ENCODE measurements at places on chromosomes 4 and X.

- no peak for DNase-seq
Measured at GRCh38 chr4:174307694-174308093, 24.0 kb downstream of the CEP44 start.

DNA sequence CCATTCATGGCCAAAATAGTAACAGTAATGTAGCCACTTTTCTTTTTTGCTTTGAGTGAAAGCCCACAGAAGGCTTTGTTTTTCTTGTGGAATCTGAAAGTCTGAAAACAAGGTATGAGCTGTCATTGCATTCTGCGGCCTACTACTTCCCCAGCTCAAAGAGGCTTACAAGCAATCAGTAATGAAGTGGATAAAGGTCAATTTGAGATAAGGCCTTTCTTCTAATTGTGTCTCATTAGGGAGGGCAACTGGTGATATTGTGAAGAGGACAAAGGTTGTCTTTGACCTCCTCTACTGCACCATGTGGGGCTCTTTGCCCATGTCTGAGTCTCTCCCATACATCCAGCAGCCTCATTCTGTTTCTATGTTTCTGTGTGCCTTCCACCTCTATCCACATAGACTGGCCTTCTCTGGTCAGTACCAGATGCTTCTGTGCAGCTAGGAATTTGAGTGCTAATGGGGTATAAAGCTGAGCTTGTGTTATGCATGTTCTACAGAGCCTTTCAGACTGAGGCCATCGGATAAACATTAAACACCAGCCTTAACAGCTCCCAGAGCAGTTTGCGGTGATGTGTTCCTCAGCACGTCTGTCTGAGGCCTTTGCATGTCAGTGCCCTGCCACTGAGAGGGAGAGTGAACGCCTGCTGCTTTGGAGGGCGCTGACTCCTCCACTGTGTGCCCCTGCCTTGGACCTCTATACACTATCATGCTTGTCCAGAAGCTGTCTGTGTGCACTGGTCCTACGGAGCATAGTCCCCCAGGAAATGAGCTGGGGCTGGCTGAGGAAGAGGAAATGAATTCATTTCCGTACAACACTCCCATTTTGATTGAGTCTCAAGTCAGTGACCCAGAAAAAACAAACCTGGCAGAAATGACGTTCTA lies 80.2 kb downstream of the SH2D1A start:
- DNase-seq = no peak

GRCh38 chrX:83658731-83659130 lies 150.6 kb downstream of the POU3F4 start:
- no peak for DNase-seq

DNA sequence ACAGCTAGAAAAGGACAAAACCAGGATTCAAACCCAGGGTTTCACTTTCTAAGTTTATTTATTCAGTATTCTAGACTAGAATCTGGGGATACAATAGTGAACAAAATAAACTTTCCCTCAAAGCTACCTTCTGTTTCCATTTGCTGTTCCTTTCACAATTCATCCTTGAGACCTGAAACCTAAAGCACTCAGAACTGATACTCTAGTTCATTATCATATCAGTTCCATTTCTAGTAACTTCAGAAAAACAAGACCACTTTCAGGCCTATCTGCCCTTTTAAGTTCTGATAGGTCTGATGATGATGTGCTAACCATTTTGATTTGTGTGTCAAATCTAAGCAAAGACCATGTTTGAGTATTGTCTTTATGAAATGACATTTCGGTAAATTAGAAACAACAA lies 7.8 kb upstream of the XK start:
- no peak for DNase-seq

- no peak for DNase-seq
Measured at GRCh38 chrX:139972629-139973624, 7.6 kb upstream of the CXorf66 start.

DNA sequence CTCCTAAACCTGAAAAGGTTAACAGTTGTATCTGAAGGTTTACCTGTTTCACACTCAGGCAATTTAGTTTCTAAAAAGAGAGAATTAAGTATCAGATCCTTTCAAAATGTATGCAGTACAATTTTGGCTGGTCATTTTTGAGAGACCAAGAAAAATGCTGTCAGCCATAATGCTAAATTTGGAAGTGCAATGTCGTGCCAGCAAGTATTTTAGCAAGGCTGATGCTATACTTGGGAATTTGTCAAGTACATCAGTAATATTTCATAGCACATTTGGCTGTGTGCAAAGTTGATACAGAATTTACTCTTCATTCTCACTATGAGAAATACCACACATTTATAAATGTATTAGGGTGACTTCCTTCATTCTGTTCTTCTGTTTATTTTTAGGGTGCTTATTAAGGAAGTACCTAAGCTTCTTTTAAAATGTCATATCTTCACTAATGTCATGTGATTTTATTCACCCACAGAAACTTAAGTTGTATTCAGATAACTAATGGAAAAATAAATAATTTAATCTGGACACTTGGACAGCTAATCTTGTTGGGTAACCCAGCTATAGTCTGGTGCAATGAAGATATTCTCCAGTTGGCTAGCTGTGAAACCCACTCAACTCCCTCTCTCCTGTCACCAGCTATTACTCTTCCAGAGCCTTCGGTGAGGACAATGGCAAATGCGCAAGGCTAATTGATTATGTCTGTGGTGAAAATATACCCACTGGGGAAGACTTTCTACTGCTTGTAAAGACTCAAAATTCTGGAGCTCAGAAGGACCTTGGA lies 84.2 kb upstream of the TLL1 start:
- DNase-seq = no peak

DNA sequence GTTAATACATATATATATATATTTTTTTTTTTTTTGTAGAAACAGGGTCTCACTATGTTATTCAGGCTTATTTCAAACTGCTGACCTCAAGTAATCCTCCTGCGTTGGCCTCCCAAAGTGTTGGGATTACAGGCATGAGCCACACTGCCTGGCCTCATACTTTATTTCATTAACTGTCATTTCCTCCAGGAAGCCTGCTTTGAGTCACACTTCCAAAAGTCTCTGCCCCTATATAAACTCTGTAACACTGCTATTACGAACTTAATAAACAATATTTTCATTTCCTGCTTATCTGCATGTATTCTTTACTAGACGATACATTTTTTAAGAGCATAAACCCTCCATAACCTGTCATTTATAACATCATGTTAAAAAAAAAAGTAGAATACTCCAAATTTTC lies 167.2 kb downstream of the WDFY3 start:
- no peak for DNase-seq

DNA sequence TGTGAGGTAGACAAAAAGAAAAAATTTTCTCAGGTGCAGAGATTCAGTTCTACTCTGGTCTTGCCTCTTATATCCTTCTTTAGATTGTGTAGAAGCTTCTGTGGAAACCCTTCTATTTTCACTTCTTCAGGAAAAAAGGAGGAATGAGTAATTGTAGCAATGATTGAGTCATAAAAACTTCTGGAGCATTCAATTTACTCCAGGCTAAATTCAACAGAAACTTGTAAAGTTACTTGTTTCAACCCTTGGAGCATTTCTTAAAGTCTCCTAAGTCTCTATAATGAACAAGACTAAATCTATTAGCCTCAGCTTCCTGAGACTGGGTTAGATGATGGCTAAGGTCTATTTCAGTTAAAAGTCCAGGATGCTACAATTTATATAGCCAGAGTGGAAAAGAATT lies 29.9 kb downstream of the BOD1L1 start:
- DNase-seq = no peak

- DNase-seq = no peak
Measured at GRCh38 chr4:76252271-76252653, 741 bp downstream of the FAM47E start.

GRCh38 chrX:97065973-97066372 lies 182.3 kb downstream of the RPA4 start:
- DNase-seq = no peak

DNA sequence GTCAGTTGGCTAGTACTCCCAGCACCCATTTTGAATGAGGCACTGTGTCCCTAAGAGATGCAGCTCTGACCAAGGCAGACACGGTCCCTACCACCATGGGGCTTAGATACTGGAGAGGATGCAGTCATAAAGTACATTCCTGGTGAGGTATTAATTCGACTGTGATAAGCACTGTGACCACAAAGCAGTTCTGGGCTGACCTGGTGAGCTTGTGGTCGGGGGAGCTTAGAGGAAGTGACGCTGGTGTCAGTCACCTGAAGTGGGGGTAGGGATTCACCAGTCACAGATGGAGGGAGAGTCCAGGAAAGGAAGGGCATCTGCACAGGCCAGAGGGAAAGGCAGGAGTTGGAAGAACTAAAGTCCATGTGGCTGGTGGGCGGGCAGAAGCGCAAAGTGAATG lies 15.8 kb upstream of the CLTRN start:
- DNase-seq = no peak

DNA sequence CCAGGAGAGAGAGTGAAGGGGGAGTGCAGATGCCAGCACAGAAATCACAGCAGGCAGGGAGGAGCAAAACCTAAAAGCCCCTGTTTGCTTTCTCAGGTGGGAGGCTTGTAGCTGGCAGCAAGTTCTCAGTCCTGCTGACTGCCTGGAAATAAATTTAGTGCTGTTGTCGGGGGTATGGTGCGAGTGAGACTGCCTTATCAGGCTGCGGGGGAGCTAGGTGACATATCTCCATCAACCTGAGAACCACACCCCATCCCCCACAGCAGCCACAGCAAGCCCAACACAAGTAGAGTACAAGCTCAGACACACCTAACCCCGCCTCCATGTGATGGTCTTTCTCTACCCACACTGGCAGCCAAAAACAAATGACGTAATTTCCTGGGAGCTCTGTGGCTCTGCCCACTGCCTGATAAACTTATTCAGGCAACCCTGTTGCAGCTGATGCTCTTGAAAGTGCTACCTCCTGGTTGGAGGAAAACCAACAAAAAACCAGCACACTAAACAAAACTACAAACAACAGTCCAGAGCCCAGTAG lies 953.4 kb upstream of the NDST4 start:
- DNase-seq = no peak

- DNase-seq = peak; percentile 77
Measured at GRCh38 chr4:7375427-7375826, 59.3 kb downstream of the PSAPL1 start.

GRCh38 chr4:52600275-52600674 lies 58.8 kb downstream of the USP46 start:
- no peak for DNase-seq

- no peak for DNase-seq
Measured at GRCh38 chrX:16210061-16210460, 42.8 kb downstream of the MAGEB17 start.

- no peak for DNase-seq
Measured at GRCh38 chr4:3387154-3387942, 54.4 kb upstream of the HGFAC start.

DNA sequence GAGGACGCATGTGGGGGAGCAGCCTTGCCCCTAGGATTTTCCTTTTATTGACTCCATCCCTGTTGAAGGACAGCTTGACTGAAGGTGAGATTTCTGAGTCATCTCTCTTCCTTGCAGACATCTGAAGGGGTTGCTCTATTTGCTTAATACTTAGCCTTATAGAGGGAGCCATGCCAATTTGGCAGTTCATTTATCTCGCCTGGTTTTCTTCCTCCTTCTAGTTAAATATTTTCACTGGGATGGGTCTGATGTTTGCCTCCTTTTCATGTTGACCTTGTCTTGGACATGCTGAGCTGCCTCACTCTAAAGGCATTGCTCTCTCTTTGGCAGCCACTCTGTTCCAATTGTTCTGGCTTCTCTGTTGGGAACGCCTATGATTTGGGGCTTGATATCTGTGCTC lies 151.0 kb upstream of the PSAPL1 start:
- no peak for DNase-seq

- no peak for DNase-seq
Measured at GRCh38 chrX:41457613-41458192, 10.6 kb downstream of the NYX start.

- no peak for DNase-seq
Measured at GRCh38 chrX:46758163-46758955, 559 bp downstream of the SLC9A7 start.

GRCh38 chr4:151940926-151941617 lies 180.3 kb upstream of the GATB start:
- no peak for DNase-seq

- no peak for DNase-seq
Measured at GRCh38 chr4:65831828-65832227, 161.5 kb upstream of the EPHA5 start.

DNA sequence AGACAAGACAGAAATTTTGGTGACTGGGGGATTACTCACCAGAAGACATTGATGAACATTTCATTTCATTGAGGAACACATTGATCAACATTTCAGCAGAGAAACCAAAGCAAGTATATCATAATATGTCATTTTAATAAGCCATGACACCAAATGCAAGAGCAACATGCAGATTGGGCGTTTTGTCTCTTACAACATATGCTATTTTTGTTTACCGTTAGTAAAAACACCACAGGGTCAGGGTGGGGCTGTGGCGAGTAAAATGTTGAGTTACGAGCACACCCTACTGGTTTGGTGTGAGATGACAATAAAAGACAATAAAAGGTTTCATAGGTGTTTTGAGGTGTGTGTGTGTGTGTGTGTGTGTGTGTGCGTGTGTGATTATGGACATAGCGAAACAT lies 294.5 kb downstream of the PDGFC start:
- no peak for DNase-seq

GRCh38 chr4:186693159-186693815 lies 30.4 kb downstream of the FAT1 start:
- peak; percentile 56 for DNase-seq

- DNase-seq = no peak
Measured at GRCh38 chrX:125953814-125954213, 212.3 kb downstream of the DCAF12L2 start.

DNA sequence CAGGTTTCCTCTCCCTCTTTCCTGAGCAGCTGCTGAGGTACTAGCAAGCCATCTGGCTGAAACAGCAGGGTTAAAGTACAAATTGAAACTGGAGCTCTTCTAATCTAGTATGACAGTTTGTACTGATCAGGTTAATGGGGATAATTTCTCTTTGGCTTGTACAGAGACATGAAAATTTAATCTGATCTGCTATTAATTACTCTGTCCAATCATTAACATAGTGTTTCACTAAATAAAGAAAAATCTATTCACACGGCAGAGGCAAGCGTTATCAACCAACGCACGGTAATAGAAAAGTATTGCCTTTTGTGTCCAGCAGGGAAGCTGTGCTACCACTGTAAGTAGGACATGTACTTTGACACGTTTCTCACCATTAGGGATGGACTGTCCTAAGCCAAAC lies 71.1 kb downstream of the IGSF1 start:
- no peak for DNase-seq

- no peak for DNase-seq
Measured at GRCh38 chr4:14347526-14347925, 654.8 kb upstream of the CPEB2 start.

GRCh38 chr4:83012200-83012686 lies 1.6 kb upstream of the LIN54 start:
- DNase-seq = no peak

- DNase-seq = peak; percentile 38
Measured at GRCh38 chr4:113411496-113411938, 350.0 kb downstream of the CAMK2D start.

- DNase-seq = no peak
Measured at GRCh38 chr4:121140716-121141460, 23.2 kb downstream of the TNIP3 start.

GRCh38 chrX:150868625-150869024 lies 29.8 kb downstream of the CD99L2 start:
- DNase-seq = no peak

- no peak for DNase-seq
Measured at GRCh38 chr4:147103403-147103946, 157.8 kb upstream of the TTC29 start.

All from NCI-H2029 (cell line).